ENCODE measurements at places on chromosomes 6 and 20. TPM values are rescaled to one million over a fixed set of nuclear protein-coding genes. Genes with fewer than 3 reads are reported as not detected.

GRCh38 chr20:44448753-44449546 is 26.7 kb upstream of the TTPAL start:
- DNase-seq, result no peak

GRCh38 chr6:50825375-50826036 is 6.8 kb downstream of the TFAP2B start:
- DNase-seq, result no peak

DNA sequence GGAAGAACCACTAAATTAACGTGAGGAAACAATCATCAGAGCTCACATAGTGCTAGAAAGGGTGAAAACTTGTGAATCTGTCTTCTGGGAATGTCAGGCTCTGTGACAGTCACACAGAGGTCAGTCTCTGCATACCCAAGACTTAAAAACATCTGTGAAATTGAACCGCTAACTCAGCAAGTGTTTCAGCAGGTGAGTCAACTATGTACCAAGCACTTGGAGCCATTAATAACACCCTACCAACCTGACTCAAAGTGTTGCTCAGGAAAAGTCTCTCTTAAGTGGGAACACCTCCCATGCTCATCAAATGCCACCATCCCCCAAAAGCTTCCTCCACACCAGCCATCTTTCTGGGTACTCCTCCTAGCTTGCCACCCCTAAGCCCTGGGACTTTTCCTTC is 92.3 kb upstream of the CARMIL1 start:
- no peak for DNase-seq

DNA sequence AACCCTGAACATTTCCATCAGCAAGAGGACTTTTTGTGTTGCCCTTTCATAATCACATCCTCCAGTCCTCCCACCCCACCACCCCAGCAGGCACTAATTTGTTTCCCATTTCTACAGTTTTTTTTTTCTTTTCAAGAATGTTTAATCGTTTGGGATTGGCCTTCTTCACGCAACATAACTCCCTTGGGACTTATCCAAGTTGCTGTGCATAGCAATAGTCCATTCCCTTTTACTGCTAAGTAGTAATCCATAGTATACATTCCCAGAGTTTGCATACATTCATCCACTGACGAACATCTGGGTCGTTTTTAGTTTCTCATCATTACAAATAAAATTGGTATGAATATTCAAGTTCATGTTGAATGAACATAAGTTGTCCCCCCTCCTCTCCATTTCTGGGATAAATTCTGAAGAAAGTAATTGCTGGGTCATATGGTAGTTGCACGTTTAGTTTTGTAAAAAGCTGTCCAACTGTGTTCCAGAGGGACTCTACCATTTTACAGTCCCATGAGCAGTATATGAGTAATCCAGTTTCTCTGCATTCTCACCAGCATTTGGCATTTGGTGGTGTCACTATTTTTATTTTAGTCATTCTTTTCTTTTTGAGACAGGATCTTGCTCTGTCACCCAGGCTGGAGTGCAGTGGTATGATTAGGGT is 90.8 kb downstream of the DOK5 start:
- no peak for DNase-seq

DNA sequence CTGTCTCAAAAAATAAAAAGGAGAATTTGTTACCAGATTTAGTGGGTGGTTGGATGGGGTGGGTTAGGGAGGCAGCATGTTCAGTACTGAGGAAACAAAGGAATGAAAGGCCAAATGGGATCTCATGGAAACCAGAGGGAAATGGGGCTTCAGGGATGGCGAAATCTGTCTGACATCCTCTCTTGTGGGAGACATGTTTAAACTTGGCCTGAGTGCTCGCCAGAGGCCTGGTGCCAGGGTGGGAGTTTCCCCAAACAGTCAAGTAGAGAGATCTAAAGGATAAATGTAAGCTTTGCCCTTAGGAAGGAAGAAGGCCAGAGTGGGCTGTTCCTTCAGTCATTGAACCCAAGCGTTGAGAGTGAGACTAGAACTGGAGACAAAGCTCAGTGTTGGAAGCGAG is 61.9 kb upstream of the AKIRIN2 start:
- DNase-seq, result no peak

DNA sequence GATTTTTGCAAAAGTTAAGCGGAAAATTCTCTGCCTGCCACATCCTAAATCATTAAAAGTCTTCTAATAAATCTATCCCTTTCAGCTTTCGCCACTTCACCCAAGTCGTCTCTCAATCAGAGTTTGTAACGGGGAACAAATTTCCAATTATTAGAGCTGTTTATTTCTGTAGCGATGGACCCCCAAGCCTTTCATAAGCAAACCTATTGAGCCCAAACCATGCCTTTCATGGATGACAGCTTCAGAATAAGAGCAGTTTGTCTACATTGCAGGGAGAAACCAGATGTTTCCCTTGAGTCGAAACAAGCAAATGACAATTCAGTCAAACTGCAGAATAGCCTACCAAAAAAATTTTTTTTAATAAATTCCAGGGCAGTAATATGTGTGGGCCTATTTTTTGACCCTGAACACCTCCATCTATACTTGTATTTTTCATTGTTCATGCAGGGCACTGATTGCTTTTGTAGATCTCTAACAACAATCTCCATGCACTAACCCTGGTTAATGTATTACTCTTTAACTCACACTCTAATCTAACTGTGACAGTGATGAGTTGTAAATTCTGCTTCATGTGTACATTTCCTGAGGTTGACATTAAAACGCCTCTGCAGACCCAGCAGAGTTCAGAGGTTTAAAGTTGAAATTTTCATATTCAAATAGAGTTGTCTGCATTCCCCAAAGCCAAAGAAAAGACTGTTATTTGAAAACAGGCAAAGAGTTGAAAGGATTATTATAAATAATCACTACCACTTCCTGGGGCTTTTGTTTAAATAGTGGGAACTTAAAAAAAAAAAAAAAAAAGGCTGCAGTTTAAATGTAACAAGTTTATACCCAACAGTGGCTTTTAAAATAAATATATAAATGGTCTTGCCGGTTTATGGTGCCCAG is 64.5 kb downstream of the ATP9A start:
- no peak for DNase-seq

PROCR gene
- 4.9 TPM for total RNA-seq

BRPF3 gene
- 17.9 TPM for total RNA-seq

All from frontal cortex (tissue), 4 donors.